Dermis microvascular lymphatic vessel endothelial cell (primary cell): ENCODE measurements at places on chromosomes 13 and 19. TPM values are rescaled to one million over a fixed set of nuclear protein-coding genes. Genes with fewer than 3 reads are reported as not detected.

GRCh38 chr13:47813718-47814117 is 187.4 kb downstream of the SUCLA2 start:
- no peak for DNase-seq

GRCh38 chr19:14480700-14481079 is 5.5 kb upstream of the PTGER1 start:
- no peak for DNase-seq

TJP3 gene
- under 0.01 TPM in 2 replicates for total RNA-seq

SLC25A42 gene
- 3.7 and 4.7 TPM in 2 replicates for total RNA-seq

FAM216B gene
- total RNA-seq: not detected in 2 replicates
